ENCODE measurements at places on chromosomes 2 and 18.

- no peak for DNase-seq
Measured at GRCh38 chr2:127397568-127398238, 9.9 kb upstream of the MAP3K2 start.

- no peak for DNase-seq
Measured at GRCh38 chr2:20965221-20965620, 78.7 kb downstream of the APOB start.

GRCh38 chr2:219272995-219273394 lies 6.2 kb upstream of the DNAJB2 start:
- DNase-seq, result no peak

GRCh38 chr18:3924455-3924854 lies 474.5 kb downstream of the TGIF1 start:
- no peak for DNase-seq

DNA sequence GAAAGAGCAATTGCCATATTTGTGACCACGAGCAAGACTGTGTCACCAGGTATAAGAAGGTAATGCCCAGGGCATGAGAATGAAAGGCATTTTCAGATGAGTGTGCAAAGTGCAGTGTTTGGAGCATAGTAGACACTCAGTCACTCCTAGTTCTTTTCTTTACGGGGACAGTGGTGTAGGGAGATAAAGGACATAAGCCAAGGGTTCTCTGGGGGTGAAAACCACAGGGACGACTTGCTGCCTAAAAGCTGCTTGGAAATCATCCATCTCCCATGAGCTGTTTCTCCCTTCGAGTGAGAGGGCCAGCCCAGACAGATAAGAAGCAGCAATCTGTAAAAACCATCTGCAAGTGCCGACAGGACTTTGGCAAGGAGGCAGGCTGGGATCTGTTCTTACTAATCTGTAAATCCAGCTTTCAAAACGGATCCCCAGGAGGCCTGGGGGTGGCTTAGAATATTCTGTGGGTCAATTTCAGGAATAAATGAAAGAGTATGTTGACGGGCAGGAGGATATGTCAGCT lies 221.6 kb downstream of the LPIN1 start:
- DNase-seq, result no peak

DNA sequence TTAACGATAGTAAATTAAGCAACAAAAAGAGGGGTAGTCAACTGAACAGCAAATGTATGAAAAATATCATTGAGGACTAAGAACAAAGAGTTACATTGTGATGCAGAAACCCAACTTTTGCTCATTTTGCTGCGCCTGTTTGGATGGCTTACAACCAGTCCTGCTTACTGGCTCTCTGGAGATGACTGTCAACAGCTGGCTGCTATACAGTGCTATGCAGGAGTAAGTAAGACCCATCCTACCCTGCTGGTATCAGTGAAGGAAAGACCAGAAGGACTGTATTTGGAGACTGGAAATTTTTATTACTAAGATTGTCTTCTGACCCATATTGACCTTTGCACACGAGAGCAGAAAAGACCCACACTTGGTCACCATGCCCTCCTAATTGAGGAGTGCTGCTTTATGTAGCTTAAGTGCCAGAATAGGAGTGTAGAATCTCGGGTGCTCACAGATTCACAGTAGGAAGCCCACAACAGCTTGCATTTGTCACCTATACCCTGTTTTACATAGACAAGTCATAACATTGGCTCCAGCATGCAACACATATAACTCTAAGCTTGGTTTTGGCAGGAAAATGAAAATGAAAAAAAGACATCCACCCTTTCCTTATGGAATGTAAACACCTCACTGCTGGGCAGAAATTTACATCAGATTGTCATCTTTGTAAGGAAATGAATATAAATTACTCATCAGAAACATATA lies 1915.0 kb upstream of the CELF4 start:
- no peak for DNase-seq

DNA sequence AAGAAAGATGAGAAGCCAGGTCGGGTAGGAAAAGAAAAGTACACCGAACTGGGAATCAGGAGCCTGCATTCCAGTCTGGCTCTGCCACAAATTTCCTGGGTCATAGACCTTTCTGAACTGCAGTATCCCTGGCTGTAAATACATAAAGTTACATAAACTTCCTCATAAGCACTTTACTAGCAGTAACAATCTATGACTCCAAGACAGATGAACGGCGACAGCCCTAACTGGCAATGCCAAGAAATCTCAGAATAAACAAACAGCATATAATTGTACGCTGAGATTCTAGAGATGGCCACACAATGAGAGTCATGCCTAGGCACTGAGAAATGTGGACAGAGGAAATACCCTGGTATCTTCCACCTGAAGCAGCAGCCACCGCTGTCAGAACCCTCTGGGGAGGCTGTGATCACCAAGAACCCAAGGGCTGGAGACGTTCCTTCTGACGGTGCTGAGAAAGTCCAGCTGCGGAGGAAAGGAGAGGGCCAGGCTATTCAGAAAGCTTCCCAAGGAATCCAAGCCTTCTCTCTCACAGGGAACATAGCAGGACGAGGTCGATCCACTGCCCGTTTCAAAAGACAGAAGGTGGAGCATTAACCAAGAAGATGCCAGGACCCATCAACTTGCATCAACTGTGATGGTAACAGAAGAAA lies 89.3 kb upstream of the SLC66A3 start:
- DNase-seq, result no peak
